ENCODE measurements at places on chromosomes 6 and 20.

DNA sequence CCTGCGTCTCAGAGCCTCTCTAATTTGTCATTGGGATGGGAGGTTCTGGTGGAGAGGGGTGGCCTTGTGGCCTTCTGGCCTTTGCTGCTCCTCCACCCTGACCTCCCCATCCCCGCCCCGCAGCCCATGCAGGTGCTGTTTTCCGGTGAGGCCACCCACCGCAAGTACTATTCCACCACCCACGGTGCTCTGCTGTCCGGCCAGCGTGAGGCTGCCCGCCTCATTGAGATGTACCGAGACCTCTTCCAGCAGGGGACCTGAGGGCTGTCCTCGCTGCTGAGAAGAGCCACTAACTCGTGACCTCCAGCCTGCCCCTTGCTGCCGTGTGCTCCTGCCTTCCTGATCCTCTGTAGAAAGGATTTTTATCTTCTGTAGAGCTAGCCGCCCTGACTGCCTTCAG lies 171.8 kb upstream of the RNF24 start:
- H3K27me3 ChIP-seq: no peaks in the 10 kb centered on the region
- peaks cover 3% of the 10 kb centered on the region for H3K36me3 ChIP-seq
- no peaks in the 10 kb centered on the region for H3K4me1 ChIP-seq
- H3K4me3 ChIP-seq: no peak overlapping the region
- H3K27ac ChIP-seq: no peak overlapping the region

- no peaks in the 10 kb centered on the region for H3K36me3 ChIP-seq
- H3K27me3 ChIP-seq: no peaks in the 10 kb centered on the region
- H3K4me3 ChIP-seq: no peak overlapping the region
- no peak for DNase-seq
- H3K4me1 ChIP-seq: peaks cover 7% of the 10 kb centered on the region
- no peak overlapping the region for H3K27ac ChIP-seq
Observed at GRCh38 chr20:4997222-4997621, 4.1 kb downstream of the SLC23A2 start.

DNA sequence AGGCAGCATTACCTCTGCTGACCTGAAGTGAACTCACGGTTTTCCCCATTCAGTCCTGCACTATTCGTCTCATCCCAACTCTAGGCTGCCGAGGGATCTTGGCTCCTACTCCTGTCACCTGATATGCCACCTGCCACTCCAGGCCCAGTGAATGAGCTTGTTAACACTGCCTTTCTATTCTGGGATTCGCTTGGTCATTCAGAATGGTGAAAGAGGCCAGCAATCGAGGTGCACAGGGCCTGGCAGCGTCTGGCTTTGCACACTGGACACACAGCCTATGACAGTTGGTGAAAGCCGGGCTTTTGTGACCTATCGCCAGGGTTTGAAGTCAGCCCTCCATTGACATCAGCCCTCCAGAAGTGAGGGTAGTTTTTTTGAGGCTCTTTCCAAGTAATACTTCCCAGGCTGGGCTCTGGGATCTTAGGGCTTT lies 59.3 kb upstream of the MYL9 start:
- no peak overlapping the region for H3K4me3 ChIP-seq
- no peaks in the 10 kb centered on the region for H3K27me3 ChIP-seq
- H3K27ac ChIP-seq: no peak overlapping the region
- no peak for DNase-seq
- H3K36me3 ChIP-seq: no peaks in the 10 kb centered on the region

- no peak overlapping the region for H3K4me3 ChIP-seq
- DNase-seq: peak; percentile 32
- H3K36me3 ChIP-seq: no peaks in the 10 kb centered on the region
- H3K4me1 ChIP-seq: no peaks in the 10 kb centered on the region
Observed at GRCh38 chr6:2938004-2938631, 33.2 kb downstream of the SERPINB6 start.

GRCh38 chr6:151280859-151281258 lies 41.1 kb downstream of the AKAP12 start:
- H3K27ac ChIP-seq: no peak overlapping the region
- H3K27me3 ChIP-seq: no peaks in the 10 kb centered on the region
- H3K4me3 ChIP-seq: no peak overlapping the region
- no peaks in the 10 kb centered on the region for H3K36me3 ChIP-seq
- no peak for DNase-seq
